ENCODE measurements at places on chromosomes 13 and 19.

- H3K27ac ChIP-seq, result no peak overlapping the region
- H3K36me3 ChIP-seq, result peaks cover 4% of the 10 kb centered on the region
- H3K4me1 ChIP-seq, result peaks cover 9% of the 10 kb centered on the region
- H3K27me3 ChIP-seq, result no peaks in the 10 kb centered on the region
- no peak overlapping the region for H3K4me3 ChIP-seq
Measured at GRCh38 chr19:53424968-53425597, 6.7 kb upstream of the ZNF761 start.

- no peak for DNase-seq
- no peak overlapping the region for H3K4me3 ChIP-seq
- H3K27me3 ChIP-seq, result peaks cover 14% of the 10 kb centered on the region
- peaks cover 21% of the 10 kb centered on the region for H3K4me1 ChIP-seq
Measured at GRCh38 chr13:51823359-51823758, 19.4 kb upstream of the DHRS12 start.

DNA sequence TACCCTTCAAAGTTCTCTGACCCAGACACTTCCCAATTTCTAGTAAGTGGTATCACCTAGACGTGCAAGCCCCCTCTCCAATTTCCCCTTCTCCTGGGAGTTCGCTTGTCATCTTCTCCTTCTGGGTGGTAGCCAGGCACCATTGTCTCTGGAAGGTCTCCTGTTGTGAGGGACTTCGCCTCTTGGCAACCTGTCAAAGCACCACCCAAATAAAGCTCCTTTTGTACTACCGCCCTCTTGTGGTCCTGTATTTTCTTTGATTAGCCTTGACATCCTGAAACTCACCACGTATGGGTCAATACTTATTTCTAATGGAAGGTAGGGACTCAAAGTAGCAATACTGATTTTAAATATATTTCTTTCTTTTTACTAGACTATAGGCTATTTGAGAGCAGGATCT, 8.2 kb downstream of the GPC5 start:
- H3K27me3 ChIP-seq, result peaks cover 46% of the 10 kb centered on the region
- H3K27ac ChIP-seq, result no peak overlapping the region
- peaks cover 1% of the 10 kb centered on the region for H3K36me3 ChIP-seq
- no peaks in the 10 kb centered on the region for H3K4me1 ChIP-seq
- no peak for DNase-seq
- no peak overlapping the region for H3K4me3 ChIP-seq

- H3K4me1 ChIP-seq, result no peaks in the 10 kb centered on the region
- peaks cover 8% of the 10 kb centered on the region for H3K27me3 ChIP-seq
- no peak overlapping the region for H3K27ac ChIP-seq
Measured at GRCh38 chr19:38503077-38503410, 69.6 kb downstream of the RYR1 start.

DNA sequence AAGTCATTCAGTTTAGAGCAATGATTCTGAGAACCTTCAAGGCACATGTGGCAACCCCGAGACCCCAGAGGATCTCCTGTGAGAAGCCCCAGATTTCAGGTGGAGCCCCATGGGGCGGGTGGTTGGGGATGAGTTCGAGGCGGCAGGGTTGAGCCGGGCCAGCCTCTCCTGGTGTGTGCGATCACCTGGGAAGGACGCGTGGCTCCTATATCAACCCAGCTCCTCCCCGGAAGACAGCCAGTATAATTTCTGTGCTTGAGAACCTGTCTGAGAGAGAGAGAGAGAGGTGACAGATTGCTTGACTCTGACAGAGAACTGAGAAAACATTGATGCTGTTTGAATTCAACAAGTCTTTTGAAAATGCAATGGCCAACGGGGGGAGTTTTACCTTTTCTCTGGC, 89.0 kb downstream of the TEX29 start:
- no peak for DNase-seq
- H3K27me3 ChIP-seq, result peaks cover 68% of the 10 kb centered on the region
- no peak overlapping the region for H3K27ac ChIP-seq
- H3K4me3 ChIP-seq, result no peak overlapping the region
- H3K36me3 ChIP-seq, result no peaks in the 10 kb centered on the region

DNA sequence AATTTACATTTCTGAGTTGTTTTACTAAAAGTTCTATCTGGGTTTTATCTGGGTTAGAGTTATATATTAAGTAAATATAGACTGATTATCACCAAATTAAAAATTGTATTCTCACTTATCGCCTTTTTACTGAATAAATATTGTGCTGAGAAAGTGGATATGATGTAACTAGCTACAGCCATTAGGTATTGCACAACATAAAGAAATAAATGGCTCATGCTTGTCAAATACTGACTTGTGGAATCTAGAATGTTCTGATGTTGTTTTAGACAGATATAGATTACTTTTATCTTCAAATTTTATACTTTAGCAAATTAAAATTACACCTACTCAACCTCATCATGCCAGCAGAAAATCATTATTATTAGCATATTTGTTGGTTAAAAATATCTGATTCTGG, 1277.1 kb upstream of the MIR17HG start:
- no peak overlapping the region for H3K27ac ChIP-seq
- H3K27me3 ChIP-seq, result no peaks in the 10 kb centered on the region
- H3K36me3 ChIP-seq, result no peaks in the 10 kb centered on the region
- no peak overlapping the region for H3K4me3 ChIP-seq

DNA sequence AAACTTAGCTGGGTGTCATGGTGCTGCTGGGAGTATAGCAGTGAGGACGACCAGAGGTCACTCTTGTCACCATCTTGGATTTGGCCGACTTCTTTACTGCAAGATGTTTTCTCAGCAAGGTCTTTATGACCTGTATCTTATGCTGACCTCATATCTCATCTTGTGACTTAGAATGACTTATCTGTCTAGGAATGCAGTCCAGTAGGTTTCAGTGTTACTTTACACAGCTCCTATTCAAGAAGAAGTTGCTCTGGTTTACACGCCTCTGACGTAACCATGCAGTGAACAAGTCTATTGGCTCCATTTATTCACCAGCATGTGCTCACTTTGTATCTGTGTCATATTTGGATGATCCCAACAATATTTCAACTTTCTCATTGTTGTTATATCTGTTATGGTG, 26.7 kb downstream of the ZNF850 start:
- no peak for DNase-seq
- no peaks in the 10 kb centered on the region for H3K27me3 ChIP-seq
- H3K27ac ChIP-seq, result no peak overlapping the region
- no peaks in the 10 kb centered on the region for H3K4me1 ChIP-seq

GRCh38 chr19:28881616-28882015, 331.3 kb downstream of the UQCRFS1 start:
- H3K4me1 ChIP-seq, result peaks cover 3% of the 10 kb centered on the region
- no peak for DNase-seq
- no peak overlapping the region for H3K4me3 ChIP-seq
- H3K36me3 ChIP-seq, result no peaks in the 10 kb centered on the region

- H3K4me1 ChIP-seq, result peaks cover 13% of the 10 kb centered on the region
- H3K4me3 ChIP-seq, result peak overlapping the region; percentile 59
- peaks cover 95% of the 10 kb centered on the region for H3K27me3 ChIP-seq
- no peak for DNase-seq
Measured at GRCh38 chr13:27920677-27921420, 1.0 kb downstream of the PDX1 start.

DNA sequence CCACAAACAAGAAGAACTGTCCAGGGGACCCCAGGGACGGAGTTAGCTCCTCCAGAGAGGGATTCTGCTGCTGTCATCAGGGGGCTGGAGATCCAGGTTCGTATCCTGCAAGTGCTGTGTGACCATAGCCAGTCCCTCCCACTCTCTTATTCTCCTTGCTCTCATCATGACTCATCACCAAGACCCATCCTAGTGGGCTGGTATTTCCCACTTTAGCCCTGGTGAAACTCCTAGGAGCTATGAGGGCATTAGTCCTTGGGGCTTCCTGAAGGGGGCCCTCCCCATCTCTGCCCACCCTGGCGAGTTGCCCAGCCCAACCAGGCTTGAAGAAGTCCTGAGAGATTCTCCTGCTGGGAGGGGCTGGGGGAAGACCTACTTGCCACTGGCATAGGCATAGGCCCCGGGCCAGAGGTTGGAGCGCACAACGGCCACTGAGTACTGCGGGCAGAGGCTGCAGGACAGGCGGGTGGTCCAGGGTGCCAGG, 7.5 kb upstream of the DMWD start:
- no peak overlapping the region for H3K27ac ChIP-seq
- DNase-seq, result no peak
- no peaks in the 10 kb centered on the region for H3K27me3 ChIP-seq
- H3K4me1 ChIP-seq, result peaks cover 6% of the 10 kb centered on the region
- no peak overlapping the region for H3K4me3 ChIP-seq

DNA sequence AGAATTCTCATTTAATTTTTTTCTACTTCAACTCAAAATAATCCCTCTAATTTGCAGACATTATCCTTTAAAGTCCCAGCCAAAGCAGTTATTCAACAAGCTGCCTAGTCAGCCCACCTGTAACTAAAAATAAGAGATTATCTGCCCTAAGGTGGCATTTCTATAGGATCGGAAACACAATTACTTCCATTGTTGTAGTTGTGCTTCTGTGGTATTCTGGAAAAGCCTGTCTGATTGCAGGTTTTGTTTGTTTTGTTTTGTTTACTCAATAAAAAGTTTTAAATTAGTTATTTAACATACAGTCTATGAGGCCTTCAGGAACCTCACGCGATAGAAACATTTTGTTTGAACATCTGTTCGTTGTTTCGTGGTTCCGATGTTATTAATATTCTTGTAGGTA, 101.0 kb downstream of the ZIC5 start:
- no peaks in the 10 kb centered on the region for H3K36me3 ChIP-seq
- no peak overlapping the region for H3K27ac ChIP-seq
- peaks cover 11% of the 10 kb centered on the region for H3K27me3 ChIP-seq
- H3K4me3 ChIP-seq, result no peak overlapping the region

DNA sequence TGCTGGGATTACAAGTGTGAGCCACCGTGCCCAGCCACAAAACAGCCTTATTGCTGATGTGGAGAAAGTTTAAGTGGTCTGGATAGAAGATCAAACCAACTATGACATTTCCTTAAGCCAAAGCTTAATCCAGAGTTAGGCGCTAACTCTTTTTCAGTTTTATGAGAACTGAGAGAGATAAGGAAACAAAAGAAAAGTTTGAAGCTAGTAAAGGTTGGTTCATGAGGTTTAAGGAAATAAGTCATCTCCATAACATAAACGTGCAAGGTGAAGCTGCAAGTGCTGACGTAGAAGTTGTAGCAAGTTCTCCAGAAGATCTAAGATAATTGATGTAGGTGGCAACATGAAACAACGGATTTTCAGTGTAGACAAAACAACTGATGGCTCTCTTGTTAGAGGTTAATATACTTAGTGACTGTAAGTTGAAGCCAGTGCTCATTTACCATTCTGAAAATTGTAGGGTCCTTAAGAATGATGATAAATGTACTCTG, 41.6 kb downstream of the ZMYM2 start:
- H3K36me3 ChIP-seq, result peaks cover 44% of the 10 kb centered on the region
- H3K4me1 ChIP-seq, result peaks cover 19% of the 10 kb centered on the region
- no peak overlapping the region for H3K4me3 ChIP-seq
- no peaks in the 10 kb centered on the region for H3K27me3 ChIP-seq

- no peak within 1 kb of the TSS for H3K27ac ChIP-seq
- peaks cover 84% of the 10 kb centered on the region for H3K27me3 ChIP-seq
- DNase-seq, result no peak
- peak within 1 kb of the TSS; percentile 65 for H3K4me3 ChIP-seq
Measured at GRCh38 chr19:18612772-18613588, at the start of gene TMEM59L. TMEM59L (plus strand) TSS chr19:18612870; CDS start chr19:18612959, 89 bp downstream.

GRCh38 chr13:37504251-37504650, 94.3 kb downstream of the POSTN start:
- H3K36me3 ChIP-seq, result no peaks in the 10 kb centered on the region
- H3K27me3 ChIP-seq, result no peaks in the 10 kb centered on the region
- H3K4me1 ChIP-seq, result peaks cover 2% of the 10 kb centered on the region
- H3K4me3 ChIP-seq, result no peak overlapping the region
- DNase-seq, result no peak
- H3K27ac ChIP-seq, result no peak overlapping the region

Data from mesothelial cell of epicardium (in vitro differentiated cells).